Posterior vena cava (tissue), 2 donors: ENCODE measurements at places on chromosomes 7 and 10. TPM values are rescaled to one million over a fixed set of nuclear protein-coding genes. Genes with fewer than 3 reads are reported as not detected.

DNA sequence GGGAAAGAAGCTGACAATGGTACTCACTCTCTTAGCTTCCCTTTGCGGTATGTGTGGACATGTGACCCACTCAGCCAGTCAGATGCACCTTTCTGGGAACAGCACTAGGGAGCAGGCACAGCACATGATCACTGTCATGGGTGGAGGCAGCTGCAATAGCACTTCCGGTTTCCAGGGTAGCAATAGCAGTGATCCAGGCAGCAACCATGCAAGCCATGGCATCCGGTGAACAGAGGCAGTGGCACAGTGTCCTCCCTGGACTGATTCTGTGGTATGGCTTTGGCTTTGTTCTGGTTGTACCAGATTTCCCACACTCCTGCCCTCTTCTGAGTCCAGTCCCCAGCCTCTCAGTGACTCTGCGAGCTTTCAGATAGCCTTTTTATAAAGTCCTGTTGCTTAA lies 86.8 kb upstream of the NAMPT start:
- no peak for DNase-seq

GRCh38 chr10:1551636-1552338 lies 185.5 kb downstream of the ADARB2 start:
- peak; percentile 76 for DNase-seq

DNA sequence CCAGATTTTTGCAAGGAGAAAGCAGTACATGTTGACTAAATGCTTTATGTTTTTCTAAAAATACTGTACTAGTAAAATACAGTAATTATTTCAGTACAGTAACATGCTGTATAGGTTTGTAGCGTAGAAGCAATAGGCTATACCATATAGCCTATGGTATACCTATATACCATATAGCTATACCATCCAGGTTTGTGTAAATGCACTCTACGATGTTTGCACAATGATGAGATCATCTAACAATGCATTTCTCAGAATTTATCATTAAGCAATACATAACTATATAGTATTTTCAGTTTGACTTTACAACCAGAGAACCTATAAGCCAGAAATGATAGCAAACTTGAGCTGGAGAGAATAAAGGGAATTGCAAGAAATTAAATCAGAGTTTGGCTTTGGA lies 109.7 kb upstream of the DNAJB12 start:
- DNase-seq = no peak

AZGP1 gene
- 1.2 TPM for total RNA-seq

GRCh38 chr10:132464256-132465192 lies 67.5 kb downstream of the PWWP2B start:
- peak; percentile 97 for DNase-seq

DNA sequence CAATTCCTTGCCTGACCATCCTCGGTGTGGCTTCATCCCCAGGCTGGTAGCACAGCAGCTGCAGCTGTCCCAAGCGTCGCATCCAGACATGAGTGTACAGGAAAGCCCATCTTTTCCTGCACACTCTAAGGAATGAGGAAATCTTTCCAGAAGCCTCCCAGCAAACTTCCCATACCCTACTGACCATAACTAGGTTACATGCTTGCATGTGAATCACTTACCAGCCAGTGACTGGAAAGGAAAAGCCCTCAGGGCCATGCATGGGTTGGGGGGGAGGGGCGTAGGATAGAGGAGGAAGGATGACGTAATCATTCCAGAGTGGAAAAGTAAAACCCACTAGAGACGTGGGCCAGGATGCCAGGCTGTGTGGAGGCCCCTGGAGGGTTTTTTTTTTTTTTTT lies 18.9 kb upstream of the ZNF212 start:
- no peak for DNase-seq

MACC1 gene
- 0.67 TPM for total RNA-seq

DNA sequence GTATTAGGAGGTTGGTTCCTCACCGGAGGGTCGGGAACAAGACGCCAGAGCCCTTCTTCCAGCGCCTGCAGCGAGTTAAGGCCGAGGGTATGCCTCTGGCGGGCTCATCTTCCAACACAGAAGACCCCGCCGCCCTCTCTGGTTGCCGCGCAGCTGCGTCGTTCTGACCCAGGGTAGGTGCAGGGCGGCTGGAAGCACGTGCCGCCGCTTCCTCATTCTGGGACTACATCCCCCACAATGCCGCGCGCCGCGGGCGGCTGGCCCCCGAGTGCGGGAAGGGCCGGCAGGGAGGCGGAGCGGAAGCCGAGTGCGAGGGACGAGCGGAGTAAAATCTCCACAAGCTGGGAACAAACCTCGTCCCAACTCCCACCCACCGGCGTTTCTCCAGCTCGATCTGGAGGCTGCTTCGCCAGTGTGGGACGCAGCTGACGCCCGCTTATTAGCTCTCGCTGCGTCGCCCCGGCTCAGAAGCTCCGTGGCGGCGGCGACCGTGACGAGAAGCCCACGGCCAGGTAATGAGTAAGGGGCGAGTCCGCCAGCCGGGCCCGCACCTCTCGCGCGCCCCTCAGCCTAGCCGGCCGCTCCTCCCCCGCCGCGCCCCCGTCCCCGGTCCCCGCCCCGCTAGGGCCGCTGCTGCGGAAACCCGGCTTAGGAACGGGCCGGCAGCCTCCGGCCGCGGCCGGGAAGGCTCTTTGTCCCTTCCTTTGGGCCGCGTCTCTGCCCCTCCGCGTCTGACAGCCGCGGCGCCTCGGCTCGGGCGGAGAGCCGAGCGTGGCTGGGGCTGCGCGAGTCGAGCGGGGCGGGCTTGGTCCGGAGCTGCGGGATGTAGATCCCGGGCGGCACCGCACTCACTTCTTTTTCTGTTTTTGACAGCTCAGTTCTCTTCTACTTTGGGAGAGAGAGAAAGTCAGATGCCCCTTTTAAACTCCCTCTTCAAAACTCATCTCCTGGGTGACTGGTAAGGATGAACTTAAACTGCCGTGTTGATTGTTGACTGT lies at the start of gene CCDC126:
Gene CCDC126 (plus strand): TSS at position 289 of the 998 bp plus-strand sequence. CDS start 13,934 bp downstream, outside the sequence.
- peak; percentile 98 for DNase-seq

PDIA4 gene
- 117 TPM for total RNA-seq

- no peak for DNase-seq
These were observed 154.4 kb upstream of the AKR1E2 start for GRCh38 chr10:4671451-4672145.

GRCh38 chr7:22357311-22358175 lies 589 bp upstream of the RAPGEF5 start:
- no peak for DNase-seq

- no peak for DNase-seq
These were observed 620.8 kb downstream of the KCNMA1 start for GRCh38 chr10:77016855-77017254.

- no peak for DNase-seq
These were observed 551 bp downstream of the IFIT1 start for GRCh38 chr10:89392974-89393373.

- no peak for DNase-seq
These were observed 305.2 kb upstream of the STEAP1 start for GRCh38 chr7:89849052-89849451.

DNA sequence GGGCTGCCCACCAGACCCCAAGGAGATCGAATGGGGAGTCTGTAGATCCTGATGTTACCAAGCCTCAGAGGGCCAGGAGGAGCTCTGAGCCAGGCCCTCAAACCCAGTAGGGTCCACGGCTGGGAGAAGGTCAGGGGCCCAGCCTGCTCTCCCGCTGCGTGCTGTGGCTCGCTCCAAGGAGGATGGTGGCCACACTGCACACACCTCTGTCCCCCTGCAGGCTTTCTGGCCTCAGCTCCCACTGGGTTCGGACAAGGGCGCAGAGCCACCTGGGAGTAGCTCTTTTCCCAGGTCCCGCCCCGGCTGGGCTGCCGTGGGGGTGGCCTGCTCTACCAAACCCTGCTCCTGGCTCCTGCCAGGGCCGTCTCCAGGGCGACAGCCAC lies 175.8 kb downstream of the ZNF248 start:
- DNase-seq = no peak

DNA sequence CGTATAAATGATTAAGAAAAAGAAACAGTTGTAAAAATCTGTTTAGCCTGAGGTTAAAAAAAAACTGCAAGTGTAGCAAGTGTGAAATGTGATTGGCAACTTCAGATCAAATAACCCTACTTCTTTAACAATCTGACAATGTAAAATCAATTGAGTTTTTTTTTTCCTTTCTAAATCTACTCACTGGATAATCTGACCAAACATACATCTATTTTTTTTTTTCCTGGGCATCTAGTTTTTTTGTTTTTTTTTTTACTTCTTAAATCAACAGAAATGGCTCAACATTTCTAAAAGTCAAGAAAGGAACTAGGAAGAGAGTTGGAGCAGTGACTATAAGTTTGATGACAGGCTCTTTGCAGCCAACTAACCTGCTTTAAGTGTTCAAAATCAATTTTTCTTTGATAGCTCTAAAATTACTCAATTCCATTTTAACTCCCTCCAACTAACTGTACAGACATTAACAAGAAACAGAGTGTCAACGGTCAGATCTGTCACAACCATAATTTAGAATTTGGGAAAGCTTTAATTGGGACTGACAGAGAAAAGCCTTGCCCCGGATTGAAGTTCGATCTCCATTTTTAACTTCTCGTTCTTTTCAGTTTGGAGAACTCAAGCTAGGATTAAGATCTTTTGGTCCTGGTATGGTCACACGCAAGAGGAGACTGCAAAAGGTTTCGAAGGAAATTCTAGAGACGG lies 1.2 kb downstream of the ARL3 start:
- DNase-seq = no peak

- no peak for DNase-seq
These were observed 206.9 kb downstream of the PTEN start for GRCh38 chr10:88070080-88070880.

GRCh38 chr10:126646110-126646509 lies 24.4 kb downstream of the C10orf90 start:
- no peak for DNase-seq

DNA sequence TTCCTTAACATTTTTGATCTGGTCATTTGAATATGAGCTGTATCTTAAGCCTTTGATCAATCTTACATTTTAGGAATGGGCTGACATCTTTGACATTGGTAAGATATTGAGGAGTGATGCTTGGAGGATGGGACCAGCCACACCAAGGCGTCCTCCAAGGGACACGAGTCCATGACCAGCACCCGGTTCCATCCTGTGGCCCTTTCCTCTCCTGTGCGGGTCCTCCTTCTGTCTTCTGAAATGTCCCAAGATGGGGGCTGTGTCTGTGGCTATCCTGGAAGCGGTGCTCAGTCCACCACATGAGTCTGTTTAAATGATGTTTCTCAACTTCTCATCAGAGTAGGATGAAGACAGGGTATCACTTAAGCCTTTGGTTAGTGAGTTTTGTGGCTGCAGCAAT lies 67.3 kb upstream of the SHH start:
- no peak for DNase-seq

DNA sequence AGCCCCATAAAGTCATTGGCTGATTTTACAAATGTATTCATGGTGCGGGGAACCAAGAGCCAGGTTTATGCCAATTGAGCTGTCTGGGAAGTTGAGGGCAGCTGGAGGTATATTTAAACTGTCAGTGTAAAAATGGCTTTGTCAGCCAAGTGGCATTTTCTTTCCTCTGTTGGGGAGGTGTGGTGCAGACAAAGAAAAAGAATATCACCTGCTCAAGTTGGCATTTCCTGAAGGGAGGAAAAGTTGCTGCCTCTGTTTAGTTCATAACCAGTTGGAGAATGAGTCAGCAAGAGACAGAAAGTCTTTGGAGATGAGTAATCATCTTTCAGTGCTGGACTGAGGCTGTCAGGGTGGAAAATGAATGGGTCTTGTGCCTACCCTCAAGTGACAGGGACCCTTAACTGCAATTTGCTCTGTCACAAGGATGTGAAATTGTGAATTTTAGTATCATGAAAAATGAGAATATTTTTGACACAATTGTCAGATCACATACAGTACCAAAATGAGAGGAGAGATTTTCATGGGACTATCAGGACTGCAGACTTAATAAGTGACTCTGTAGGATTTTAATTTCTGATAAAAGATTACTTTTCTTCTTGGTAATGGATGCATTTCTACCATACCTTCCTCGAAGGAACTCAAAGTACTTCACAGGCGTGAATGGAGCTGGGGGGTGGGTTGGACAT lies 137.3 kb downstream of the ANLN start:
- DNase-seq = no peak
